ENCODE measurements at places on chromosomes 5 and 9. TPM values are rescaled to one million over a fixed set of nuclear protein-coding genes. Genes with fewer than 3 reads are reported as not detected.

DNA sequence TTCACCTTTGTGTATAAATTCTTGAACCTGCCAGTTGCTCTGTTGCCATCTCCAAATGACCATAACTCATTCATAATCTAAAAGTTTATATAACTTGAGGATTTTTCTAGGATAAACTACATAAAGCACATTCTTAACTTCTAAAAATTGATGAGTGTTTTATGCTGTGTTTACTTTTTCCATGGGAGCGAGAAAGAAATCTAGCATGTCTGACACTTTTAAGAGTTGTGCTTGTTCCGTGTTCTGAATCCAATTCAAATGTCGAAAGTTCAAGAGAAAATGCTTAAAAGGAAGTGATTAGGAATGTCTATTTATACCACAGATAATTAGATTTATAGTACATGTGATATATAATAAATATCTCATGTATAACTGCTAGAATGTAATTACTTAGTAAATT is 154.4 kb downstream of the DEPDC1B start:
- no peak for DNase-seq

DNA sequence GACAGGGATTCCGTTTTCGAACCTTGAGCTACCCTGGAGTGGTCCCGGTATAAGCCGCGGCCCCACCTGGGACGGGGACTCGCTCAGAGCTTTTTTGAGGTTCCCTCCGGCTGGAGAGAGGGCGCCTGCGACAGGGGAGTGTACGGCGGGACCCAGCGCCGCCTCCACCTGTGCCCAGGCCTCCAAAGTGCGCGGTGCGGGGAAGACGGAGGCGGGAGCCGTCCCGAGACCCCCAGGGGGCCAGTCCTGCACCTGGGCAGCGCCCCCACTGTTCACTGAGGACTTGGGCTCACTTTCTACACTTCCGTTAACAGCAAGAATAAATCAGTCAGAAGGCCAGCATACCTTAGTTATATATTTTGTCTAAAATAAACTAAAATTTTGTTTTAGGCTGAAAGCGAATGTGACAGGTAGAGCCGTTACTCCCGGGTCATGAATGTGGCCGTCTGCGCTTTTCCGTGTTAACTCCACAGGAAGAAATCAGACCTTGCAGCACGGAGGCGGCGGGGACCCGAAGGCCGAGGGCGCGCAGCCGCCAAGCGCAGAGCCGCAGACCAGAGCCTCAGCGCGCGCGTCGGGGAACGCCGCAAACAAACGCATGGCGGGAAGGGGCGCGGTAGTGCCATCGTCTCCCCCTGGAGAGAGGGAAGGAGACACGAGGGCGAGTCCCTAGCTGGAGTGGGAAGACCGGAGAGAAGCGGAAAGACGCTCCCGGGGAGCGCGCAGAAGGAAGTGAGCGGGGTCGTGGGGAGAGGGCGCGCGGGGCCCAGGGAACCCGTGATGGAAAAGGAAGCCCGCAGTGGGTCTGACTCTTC is 14.1 kb downstream of the TRIM7 start:
- DNase-seq, result no peak

DNA sequence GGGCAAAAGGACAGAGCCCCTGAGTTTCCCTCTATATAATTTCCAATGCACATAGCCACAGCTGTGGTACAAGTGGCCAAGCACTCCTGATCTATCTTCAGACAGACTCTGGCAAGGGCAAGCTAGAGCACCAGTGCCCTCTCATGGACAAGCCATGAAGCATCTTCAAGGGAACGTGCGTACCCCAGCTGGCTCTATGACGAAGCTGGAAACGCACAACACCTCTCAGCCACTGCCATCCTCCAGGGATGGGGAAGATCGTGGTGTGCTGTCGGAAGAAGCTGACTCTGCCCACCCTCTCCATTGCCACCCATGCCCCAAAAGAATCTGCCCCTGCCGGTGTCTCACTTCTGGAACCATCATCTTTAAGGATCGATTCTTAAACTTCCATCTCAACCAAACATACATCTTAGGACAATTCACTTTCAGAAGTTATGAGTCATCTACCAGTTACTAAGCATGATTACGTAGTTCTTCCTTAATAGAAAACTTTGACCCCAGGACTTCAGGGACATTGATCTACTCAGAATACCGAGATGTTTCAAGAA is 482.9 kb downstream of the AGTPBP1 start:
- DNase-seq, result peak; percentile 84

- DNase-seq, result no peak
These were observed 38.8 kb downstream of the FNIP1 start for GRCh38 chr5:131757830-131758519.

DNA sequence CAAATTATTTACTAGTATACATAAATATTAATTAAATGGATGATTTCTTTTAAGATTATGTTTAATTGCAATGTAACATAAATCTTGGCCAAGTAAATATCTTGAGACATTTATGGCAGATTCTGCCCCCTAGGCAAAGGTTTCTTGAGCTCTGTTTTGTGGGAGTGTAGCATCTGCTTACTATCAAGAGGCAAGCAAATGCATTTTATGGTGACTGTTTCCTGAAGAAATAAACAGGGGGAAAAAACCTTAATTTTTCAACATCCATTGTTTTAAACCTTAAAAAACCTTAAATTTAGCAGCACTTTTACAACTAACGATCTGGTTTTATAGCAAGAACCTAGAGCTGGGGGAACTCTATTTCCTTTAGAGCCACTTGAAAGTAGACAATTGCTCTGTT is 25.7 kb upstream of the FREM1 start:
- no peak for DNase-seq

GRCh38 chr9:2022560-2022959 is 7.4 kb downstream of the SMARCA2 start:
- no peak for DNase-seq

GRCh38 chr5:172488221-172488620 is 33.9 kb upstream of the SH3PXD2B start:
- DNase-seq, result no peak

Gene SV2C
- total RNA-seq, result 0.04 TPM

Gene OBP2B
- not detected for total RNA-seq

Gene KIF27
- 1.2 TPM for total RNA-seq

Gene FAM153A
- total RNA-seq, result 0.02 TPM

Gene POU5F2
- total RNA-seq, result not detected

Gene TTLL11
- total RNA-seq, result 2.0 TPM
